ENCODE measurements at places on chromosomes 16 and 17. TPM values are rescaled to one million over a fixed set of nuclear protein-coding genes. Genes with fewer than 3 reads are reported as not detected.

Gene DDX19B
- 25.8 TPM for total RNA-seq

Gene WNK4
- total RNA-seq = 0.33 TPM

Gene KIF18B
- 6.5 TPM for total RNA-seq

Gene KRT39
- total RNA-seq = not detected

Gene NGFR
- 0.07 TPM for total RNA-seq

Gene ZG16
- not detected for total RNA-seq

Gene COX10
- total RNA-seq = 10.5 TPM

Gene CHST4
- total RNA-seq = not detected

Gene RETREG3
- total RNA-seq = 52.4 TPM

Gene METTL2A
- 23.2 TPM for total RNA-seq

Gene NCBP3
- 19.9 TPM for total RNA-seq

Gene PLSCR3
- total RNA-seq = 17.5 TPM

Gene ATAD5
- 5.3 TPM for total RNA-seq

DNA sequence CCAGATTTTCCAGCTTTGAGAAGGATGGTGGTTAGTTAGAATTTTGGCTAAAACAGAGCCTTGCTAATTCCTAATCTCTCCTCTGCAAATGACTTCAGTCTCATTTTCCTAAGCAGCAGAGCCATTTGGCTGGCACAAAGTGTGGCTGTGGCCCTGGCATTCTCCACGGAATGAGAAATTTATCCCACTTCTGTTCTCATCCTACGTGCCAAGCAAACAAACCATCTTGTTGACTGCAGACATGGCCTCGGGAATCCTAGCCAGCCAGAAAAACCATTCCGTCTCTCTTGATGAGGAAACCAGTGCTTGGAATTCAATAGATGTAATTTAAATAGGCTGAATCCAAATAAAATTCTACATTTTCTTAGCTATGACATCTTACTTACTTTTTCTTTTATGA, 34.1 kb upstream of the ELAC2 start:
- no peak for DNase-seq

- no peak for DNase-seq
Measured at GRCh38 chr17:44518032-44518431, 14.8 kb upstream of the GPATCH8 start.

DNA sequence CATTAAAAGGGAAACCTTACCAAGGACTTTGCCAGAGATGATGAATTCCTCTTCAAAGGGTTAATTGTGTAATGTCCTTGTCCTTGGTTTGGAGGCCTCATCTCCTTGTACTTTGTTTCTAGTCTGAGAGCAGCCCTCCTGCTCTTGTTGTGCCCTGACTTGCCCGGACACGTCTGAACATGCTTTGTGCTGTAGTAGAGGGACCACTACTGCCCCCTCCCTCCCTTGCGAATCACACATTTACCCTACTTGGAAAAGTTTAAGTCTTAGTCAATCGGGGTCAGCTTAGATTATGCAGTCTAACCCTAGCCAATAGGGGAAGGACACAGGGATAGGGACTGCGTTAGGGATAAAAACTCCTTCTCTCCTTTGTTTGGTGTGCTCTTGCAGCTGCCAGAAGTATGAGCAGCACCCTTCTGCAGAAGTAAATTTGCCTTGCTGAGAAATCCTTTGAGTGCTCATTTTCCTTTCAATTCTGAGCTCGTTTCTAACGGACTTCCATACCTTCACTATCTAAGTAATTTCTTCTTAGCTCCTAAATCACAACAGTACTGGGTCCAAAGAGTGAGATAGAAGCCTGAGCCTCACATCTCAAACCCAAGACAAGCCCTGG, 26.4 kb upstream of the CLEC3A start:
- DNase-seq = no peak

GRCh38 chr16:87322833-87323726, 5.9 kb upstream of the C16orf95 start:
- no peak for DNase-seq

GRCh38 chr17:55377671-55378275, 43.9 kb downstream of the MMD start:
- DNase-seq = no peak

GRCh38 chr17:58320163-58320558, 8.4 kb downstream of the TSPOAP1 start:
- no peak for DNase-seq

- DNase-seq = peak; percentile 37
Measured at GRCh38 chr16:85402910-85403692, 210.0 kb upstream of the GSE1 start.

GRCh38 chr17:41004397-41004796, 4.5 kb downstream of the KRTAP3-1 start:
- DNase-seq = no peak

DNA sequence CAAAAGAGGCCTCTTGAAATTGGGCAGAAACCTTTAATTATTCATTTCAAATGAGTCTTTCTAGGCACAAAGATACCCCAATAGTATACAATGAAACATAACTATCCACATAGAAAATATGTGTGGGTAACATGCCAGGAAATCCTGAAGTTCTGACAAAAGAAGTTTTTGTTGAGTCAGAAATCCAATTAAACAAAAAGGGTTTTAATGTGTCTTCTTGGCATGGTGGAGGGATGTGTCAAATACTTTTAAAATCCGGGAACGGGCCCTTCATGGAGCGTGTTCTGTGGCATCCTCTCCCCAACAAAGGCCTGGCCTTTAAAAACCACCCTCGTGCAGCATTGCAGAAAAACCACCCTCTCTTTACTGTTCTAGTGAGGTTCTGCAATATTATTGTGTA, 14.2 kb downstream of the CDRT4 start:
- DNase-seq = no peak

GRCh38 chr16:8859913-8860881, 8.6 kb downstream of the CARHSP1 start:
- DNase-seq = no peak

DNA sequence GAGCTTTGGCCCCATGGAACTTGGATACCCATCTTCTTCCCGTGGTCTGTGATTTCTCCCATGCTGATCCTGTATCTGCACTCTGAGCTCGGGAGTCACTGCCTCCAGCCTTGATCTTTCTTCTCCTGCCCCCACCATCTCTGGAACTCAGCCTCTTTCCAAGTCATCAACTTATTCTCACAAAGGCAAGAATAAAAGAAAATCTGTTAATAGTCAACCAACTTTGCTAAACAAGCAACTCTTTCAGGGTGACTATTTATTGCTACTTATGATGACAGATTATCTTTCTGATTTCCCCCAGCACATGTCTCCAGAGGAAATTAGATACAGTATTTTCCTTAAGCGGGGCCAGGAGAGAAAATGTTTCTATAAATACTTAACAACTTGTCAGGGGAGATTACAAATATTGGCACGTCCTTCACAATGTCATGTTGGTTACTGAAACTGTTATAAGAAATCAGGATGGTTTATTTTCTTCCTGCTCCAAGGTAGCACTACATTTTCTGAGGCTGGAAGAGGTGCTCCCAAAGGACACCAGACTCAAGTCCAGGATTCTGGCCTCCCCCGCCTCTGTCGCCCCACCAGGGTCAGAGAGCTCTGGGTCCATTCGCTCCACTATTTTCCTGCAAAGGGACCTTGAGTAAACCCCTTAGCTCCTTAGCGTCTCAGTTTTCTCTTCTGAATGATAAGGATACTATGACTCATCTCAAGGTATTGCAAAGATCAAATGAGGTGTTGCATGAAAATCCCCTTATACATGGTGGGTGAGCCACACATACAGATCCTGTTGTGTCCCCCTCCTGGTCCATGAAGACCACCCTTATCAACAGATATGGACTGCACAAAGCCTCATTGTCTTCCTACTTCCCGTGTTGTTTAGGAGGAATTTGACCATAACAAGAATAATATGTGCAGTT, 205.2 kb upstream of the WSCD1 start:
- no peak for DNase-seq

GRCh38 chr16:88688013-88688778, 1.9 kb upstream of the SNAI3 start:
- DNase-seq = no peak

GRCh38 chr17:50113624-50114320, 16.2 kb downstream of the SAMD14 start:
- no peak for DNase-seq

DNA sequence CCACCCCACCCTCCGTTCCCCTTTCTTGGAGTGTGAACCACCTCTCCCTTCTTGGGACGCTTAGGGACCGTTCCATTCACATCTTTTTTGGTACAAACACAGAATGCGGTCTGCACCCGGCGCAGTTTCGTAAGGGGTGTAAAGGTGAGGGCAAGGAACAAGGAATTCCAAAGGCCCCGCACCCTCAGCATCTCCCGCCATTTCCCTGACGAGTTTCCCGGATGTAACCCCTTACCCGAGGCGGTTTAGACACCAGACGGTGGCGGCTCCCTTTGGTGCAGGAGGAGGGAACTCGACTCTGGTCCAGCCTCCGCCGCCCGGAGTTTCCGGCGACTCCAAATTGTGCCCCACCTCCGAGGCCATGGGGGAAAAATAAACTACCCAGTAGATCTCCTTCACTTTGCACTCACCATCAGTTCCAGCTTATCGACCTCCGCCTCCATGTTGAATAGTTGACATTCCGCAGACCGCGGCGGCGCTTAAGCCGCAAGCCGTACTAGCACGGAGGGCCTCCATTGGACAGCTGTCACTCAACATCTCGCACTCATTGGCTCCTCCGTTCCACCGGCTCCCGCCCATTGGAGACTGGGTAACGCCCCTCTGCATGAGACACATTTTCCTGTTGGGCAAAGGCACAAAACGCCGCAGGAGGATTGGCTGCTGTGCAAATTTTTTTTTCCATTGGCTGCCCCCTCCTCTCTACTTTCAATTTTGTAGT, at the start of gene SKA2:
SKA2 (minus strand) TSS at position 466 of the 718 bp plus-strand sequence; CDS start at position 443, 23 bp downstream.
- no peak for DNase-seq

GRCh38 chr17:37605813-37606505, 3.3 kb downstream of the SYNRG start:
- no peak for DNase-seq

- DNase-seq = no peak
Measured at GRCh38 chr16:67435758-67436164, 4.8 kb downstream of the HSD11B2 start.

GRCh38 chr17:10127819-10128425, 70.5 kb downstream of the GAS7 start:
- no peak for DNase-seq

DNA sequence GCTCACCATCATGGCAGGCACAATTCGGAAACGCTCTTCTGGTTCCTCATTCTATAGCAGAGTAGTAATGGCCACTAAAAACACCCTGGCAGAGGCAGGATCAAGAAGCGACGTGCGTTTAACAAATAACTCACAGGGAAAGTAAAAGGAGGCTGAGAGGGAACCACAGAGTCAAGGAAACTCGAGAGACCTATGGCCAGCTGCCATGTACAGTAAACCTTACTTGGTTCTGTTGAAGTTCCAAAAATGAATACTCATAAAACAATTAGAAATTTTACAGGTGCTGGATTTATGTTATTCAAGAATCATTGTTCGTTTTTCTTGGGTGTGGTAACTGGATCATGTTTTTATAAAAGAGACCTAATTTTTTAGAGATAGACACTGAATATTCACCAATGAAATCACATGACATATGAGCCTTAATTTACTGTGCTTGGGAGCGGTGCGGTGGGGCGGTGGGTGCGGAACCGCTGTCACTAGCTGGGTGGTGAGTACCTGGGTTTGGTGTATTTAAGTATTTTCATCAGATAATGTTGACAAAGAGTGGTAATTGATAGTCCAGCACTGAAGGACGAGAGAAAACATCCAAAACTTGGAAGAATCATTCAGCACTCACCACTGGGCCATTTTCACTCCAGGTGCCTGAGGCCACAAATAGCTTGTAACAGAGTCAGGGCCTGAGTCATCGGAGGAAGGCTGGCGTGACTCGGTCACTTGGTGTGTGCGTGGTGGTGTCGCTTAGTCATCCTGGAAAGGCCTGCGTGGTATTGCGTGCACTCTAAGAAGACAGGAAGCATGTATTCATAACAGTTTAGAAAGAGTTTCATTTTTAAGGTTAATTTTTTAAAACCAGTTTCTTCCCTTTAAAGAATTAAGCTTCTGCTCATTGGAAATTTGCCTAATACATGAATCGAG, 135.4 kb upstream of the CHMP6 start:
- peak; percentile 89 for DNase-seq

DNA sequence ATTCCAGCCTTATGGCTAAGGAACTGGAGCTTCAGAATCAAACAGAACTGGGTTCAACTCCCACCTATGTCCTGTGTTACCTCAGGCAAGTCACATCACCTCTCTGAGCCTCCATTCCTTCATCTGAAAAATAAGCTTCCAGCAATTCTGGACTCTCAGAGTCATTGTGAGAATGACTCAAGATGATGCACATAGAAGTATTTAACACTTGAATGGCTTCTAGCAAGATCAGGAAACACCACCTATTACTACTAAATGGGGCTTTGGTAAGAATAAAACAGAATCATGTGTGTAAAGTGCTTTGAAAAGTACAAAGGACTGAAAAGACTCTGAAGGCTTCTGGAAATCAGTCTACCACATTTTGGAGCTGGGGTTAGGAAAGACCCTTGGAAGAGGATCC, 30.8 kb upstream of the CALB2 start:
- DNase-seq = no peak

- no peak for DNase-seq
Measured at GRCh38 chr16:51431517-51432241, 280.6 kb upstream of the SALL1 start.

DNA sequence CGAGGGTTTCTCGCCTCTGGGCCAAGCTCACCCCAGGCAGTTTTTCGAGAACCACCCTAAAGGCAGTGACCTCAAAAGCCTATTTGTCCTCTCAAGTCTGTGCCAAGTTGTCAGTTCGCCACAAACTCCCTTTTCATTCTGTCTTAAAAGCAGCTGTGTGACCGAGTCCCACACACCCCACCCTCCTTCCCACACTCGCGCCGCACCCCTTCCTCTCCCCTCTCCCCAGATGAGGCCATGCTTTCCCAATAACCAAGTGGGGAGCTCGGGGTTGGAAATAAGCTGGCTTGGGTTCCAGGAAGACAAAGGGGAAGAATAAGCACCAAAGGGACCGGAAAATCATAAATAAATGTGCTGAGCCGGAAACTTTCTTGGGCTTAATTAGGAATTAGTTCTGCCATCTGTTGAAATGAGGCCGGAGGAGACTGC, 36.7 kb downstream of the GRIN2C start:
- DNase-seq = no peak

DNA sequence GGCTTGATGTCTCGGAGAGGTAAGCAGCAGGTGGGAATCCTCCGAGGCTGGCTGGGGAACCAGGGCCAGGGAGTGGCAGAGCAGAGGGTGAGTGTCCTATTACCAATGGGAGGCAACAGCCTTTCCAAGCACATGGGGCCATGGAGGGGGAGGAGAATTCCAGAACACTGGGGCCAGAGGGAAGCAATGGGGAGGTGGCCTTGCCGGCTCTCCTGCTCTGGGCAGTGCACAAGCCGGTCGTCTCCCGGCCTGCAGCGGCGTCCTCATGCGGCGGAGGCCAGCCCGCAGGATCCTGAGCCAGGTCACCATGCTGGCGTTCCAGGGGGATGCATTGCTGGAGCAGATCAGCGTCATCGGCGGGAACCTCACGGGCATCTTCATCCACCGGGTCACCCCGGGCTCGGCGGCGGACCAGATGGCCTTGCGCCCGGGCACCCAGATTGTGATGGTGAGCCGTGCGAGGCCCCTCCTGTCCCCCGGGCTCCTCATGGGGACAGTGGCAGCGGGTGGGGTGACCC, 21.9 kb downstream of the SGSH start:
- no peak for DNase-seq
